Stimulated activated CD4-positive, alpha-beta T cell treated with anti-CD3 and anti-CD28 coated beads, TNF-alpha, amount 100 ng/mL, for 1 hour (primary cell): ENCODE measurements at places on chromosomes 7 and 10.

- DNase-seq: no peak
Measured at GRCh38 chr7:84841809-84842208, 345.0 kb downstream of the SEMA3D start.

- DNase-seq: no peak
Measured at GRCh38 chr10:93818086-93818485, 60.4 kb downstream of the LGI1 start.

GRCh38 chr10:70834441-70835151 lies 18.8 kb downstream of the SGPL1 start:
- no peak for DNase-seq

GRCh38 chr10:6254201-6254600 lies 51.5 kb downstream of the PFKFB3 start:
- no peak for DNase-seq

- DNase-seq: no peak
Measured at GRCh38 chr7:114900127-114900526, 21.8 kb upstream of the MDFIC start.

DNA sequence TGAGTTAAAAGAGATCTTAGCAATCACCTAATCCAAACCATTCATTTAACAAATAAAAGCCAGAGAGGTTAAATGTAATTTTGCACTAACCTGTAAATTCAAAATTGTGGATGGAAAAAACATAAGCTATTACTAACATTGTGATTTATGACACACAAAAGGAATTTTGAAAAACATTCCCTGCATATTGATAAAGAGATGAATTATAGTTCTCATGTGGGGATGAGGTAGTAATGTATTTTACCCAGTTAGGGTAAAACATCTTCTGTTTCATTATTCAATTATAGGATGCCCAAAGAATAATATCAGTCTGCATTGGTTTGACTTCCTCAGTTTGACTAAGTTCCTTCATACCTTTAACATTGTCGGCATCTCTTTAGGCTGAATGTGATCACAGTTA lies 561.3 kb downstream of the PHTF2 start:
- DNase-seq: no peak

DNA sequence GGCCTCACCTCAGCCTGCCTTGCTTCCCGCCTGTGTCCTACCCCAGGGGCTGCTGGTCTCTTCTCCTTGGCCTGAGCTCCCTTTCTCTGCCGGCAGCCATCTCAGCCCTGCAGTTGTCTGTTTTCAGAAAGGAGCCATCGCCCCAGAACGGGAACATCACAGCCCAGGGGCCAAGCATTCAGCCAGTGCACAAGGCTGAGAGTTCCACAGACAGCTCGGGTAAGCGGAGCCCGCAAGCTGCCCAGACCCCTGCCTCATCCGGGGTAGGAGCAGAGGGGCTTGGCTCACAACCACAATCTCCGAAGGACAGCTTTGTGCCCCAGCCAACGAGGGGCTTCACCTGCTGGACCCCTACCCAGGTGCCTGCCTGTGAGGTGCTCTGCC lies 5.3 kb upstream of the DEPP1 start:
- DNase-seq: no peak

- no peak for DNase-seq
Measured at GRCh38 chr7:50147951-50148808, 55.1 kb upstream of the ZPBP start.

DNA sequence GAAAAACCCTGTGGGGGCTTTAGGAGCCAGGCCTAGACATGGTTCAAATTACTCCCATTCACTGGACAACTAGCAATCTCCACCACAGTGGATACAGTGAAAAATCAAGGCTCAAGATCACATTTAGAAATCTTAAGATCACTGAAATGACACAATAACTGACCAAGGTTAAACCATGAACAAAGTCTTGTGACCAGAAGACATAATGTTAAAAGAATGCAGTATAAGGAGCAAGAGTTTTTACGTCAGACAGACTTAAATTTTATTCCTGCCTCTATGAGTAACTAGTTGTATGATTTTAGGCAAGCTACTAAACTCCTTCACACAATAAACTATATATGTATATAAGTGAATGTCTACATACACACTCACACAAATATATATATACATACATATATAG lies 68.5 kb downstream of the MICU1 start:
- no peak for DNase-seq
